Fibroblast of skin of right quadriceps (primary cell): ENCODE measurements at places on chromosomes 5 and 9.

DNA sequence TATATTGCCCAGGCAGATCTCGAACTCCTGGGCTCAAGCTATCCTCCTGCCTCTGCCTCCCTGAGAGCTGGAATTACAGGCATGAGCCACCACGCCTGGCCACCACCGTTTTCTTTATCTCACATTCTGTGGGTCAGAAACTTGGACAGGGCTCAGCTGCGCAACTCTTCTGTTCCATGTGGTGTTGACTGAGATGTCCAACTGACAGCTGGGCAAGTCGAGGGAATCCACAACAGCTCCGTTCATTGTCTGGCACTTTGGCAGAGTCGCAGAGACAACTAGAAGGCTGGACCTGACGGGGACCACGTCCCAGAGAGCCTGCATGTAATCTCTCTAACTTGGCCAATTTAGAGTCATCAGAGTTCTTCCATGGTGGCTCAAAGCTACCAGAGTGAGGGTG, 36.2 kb upstream of the AOPEP start:
- DNase-seq = no peak

- DNase-seq = no peak
These were observed 642.4 kb upstream of the C9orf72 start for GRCh38 chr9:28215536-28216299.

GRCh38 chr5:38104497-38105230, 153.7 kb upstream of the EGFLAM start:
- no peak for DNase-seq

DNA sequence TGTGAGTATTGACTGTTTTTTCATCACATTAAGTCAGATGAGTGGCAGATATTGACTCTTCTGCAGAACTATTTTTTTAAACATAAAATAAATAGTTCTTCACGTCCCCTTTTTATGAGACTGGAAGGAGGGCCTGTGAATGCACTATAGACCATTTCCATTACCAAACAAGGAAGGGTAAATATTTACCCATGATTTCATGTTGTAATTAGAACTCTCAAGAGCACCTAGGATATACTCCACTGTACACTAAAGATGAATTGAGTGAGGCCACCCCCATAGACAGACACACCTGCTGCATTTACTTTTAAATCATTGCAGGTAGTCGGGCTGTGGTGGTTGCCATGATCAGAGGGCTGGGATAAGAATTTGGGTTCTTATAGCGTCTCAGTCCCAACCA, 22.6 kb downstream of the SLC36A1 start:
- DNase-seq = no peak

DNA sequence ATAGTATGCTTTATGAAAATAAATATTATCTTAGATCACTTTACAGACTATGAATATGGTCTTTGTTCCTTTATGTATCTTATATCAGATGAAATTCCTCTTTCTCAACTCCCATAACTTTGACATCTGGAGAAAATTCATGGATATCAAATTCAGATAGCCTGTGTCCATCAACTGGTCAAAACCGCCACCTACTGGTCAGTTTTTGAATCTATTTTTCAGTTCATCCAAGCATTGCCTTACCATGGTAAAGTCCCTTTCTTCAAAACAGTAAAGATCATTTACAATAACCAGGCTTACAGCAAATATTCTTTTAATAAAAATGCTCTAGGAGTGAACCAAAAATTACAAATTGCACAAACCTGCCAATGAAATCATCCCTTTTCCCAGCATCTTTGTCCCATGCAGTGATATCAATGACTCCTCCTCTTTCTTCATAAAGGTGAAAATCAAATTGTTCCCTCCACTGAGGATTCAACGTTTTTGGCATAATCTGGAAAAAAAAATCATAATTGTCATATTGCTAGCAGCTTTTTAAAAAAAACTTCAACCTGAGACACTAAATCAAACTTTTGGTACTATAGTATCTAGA, 290.5 kb downstream of the SLF1 start:
- DNase-seq = peak; percentile 37

DNA sequence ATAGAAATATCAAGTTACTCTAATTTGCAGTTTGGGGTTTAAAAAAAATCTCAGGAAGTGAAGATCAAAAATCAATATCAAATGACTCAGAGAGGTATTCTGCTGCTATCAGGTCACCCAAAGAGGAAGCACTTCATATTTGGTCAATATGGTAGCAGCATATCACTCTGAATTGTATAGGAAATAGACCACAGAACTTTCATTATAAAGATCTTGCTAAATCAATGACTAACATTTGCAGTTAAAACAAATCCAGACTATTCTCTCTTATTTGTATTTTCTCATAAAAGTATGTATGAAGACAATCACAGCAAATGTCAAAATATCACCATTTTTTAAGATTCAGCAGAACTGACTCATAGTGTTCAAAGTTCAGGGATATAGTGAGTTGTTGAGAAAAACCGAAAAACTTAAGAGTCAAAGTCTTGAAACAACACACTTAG, 105.8 kb upstream of the PCSK1 start:
- DNase-seq = peak; percentile 41

DNA sequence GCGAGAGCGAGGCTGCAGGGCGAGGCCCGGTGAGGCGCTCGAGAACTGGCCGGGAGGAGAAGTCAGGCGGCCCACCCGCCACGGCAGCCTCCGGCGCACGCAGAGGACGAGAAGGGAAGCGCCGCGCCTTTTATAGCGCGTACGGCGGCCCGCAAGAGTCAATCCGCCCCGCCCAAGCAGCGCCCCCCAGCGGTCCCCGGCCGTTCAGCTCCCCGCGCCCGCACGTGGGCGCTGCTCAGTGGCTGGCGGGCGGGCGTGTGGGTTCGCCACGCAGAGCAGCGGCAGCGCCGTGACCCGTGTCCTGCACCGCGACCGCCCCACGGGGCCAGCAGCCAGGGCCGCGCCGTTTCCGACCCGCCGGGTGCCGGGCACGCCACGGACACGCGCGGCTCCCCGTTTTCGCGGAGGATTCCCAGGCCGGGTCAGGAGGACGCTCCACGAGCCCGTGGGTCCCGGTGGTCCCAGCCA, 14.6 kb downstream of the LCN10 start:
- DNase-seq = peak; percentile 89

- no peak for DNase-seq
These were observed 151.8 kb upstream of the RUSC2 start for GRCh38 chr9:35338086-35338485.

DNA sequence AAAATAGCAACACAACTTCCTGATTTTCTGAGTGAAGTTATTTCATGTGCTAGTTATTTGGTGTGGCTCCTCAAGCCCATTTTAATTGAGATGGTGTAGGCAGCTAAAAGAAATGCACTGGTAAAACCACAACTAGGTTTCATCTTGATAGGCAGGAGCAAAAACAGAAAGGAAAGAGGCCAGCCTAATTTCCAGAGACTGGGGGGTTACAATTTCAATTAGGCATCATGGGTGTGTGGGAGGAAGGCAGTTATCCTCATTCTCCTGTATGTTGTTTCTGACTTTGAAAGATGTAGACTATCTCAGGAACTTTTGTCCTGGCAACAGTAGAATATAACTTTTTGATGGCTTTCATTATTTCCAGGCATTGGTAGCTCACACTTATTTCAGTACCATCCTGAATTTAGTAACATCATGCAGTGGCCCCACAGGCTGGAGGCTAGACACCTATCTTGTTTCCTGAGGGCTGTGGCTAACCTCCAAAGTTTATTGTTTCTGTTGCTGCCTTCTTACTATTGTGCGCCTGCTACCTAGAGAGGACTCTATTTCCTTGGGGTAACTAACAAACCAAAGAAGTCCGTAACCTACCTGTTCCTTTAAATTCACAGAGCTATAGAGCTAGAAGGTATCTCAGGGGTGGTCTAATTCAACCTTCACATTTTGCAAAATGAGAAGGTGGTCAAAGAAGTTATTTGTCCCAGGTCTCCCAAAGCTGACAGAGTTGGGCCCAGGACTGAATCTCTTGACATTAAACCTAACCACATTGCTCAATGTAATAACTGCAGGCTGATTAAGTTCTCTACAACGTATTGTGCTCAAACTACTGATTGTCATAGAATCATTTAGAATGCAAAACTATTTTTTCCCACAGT, 42.4 kb downstream of the FYB1 start:
- no peak for DNase-seq

- DNase-seq = peak; percentile 69
These were observed 52.4 kb downstream of the FBXW11 start for GRCh38 chr5:171953860-171954701.

- no peak for DNase-seq
These were observed 15.4 kb upstream of the VPS13A start for GRCh38 chr9:77161966-77162365.

DNA sequence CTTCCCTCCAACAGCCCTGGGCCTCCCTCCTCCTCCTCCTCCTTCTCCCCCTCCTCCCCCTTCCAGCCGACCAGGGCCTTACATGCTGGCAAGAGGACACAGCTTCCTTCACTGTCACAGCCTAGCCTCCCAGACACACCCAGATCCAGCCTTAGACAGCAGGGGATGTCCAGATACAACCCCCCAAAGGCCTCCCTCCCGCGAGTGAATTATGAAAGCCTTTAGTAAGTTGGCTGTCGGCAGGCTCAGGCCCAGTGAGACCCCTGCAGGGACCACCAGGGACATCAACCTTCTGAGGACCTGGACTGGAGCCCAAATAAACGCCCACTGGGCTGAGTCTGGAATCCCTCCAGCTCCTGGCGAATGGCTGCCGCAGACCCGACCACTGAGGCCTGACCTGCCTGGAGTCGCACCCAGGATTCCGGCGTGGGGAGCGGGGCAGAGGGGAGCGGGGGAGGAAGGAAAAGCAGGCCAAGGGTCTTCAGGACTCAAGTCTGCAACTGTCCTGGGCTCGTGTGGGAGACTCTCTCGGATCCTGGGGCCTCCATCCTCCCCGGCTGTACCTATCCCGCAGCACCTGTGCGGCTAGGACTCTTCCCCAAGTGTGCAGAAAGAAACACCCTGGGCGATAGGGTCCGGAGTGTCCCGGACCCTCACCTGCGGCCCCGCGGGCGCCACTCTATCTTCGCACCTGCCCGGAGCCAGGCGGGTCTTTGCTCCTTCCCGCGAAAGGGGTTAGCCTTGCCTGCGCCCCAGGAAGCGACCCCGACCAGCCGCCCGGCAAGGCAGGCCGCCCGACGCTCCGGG, 705 bp downstream of the SEPTIN8 start:
- peak; percentile 51 for DNase-seq

DNA sequence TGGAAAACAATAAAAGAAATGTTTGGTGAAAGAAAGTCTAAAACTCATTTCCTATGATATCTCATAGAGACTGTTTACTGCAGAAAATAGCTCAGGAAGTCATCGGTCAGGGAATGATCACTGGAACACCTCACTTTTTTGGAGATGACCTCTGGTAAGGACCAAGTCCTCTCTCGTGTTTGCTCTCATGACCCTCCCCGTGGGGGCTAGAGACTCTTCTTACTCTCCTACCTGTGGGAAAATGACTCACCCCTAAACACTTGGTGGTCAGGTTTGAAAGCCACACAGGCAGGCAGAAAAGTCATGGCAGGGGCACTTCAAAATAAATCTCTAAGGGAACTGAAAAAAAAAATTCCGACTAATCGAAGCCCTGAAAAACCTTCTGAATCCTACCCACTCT, 48.2 kb downstream of the FAM240B start:
- DNase-seq = no peak

- no peak for DNase-seq
These were observed 163.0 kb upstream of the PUM3 start for GRCh38 chr9:3006851-3007250.

DNA sequence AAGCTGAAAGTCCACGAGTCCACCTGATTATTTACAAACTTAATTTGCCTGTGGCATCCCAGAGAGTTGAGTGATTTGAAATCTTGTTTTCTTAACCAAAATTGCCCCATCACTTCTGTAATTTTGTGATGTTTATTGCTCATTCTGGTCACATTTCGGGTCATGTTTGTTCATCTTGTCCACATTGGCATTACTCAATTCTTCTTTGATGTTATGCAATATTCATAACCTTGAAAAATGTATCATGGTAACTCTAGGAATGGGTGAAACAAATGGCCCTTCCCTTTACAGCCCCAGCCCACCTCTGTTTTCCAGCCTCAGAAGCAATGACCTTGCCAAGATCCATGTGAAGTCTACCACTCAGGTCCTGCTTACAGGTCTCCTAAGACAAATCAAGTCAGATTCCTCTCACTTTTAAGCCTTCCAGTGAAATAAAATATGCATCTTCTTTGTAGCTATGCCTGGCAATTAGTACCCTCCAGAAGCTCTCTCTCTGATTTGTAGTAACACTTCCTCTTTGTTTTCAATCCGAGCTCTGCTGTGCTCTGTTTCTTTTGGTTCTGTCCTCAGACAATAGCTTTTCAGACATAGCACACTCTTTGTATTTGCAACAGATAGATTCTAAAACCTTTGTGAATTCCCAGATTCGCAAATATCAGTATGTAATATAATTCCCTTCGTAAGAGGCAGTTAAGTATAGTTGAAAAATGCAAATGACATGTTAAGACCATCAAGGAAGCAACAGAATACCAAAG, 330.3 kb upstream of the IRX1 start:
- DNase-seq = no peak

DNA sequence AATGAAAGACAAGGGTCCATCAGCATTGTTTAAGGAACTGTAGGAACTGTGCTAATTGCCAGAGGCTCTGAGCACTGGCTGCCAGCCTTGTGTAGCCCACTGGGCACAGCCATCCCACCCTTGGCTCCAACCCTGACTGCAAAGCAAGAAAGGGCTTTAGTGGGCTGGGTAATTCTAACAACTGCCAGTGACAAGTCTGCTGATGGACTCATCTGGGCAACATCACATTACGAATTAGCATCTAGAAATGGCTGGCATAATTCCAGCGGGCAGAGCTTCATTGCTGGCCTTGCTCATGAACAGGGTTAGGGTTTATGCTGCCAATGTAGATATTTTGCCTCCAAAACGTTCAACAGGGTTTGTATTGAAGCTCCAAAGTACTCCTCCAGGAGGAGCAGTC, 326.9 kb downstream of the ARHGEF28 start:
- DNase-seq = no peak

- DNase-seq = peak; percentile 37
These were observed 5.8 kb upstream of the ACTBL2 start for GRCh38 chr5:57488215-57488955.

GRCh38 chr5:166860426-166860825, 1431.0 kb upstream of the WWC1 start:
- DNase-seq = no peak

DNA sequence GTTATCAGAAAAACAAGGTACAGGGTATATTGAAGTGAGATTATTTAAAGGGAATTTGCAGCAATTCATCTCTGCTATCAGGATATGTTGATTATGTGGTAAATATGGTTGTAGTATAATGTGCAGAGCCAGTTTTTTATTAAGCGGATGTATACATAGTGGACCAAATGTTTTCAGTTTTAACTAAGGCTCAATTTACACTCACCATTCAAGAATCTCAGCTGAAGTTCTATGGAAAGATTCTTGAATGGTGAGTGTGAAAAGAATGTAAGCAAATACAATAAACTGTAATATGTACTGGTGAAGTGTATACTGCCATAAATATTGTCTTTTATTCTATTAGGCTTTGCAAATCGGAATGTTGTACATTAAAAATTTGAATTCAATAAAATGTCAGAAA, 895.9 kb upstream of the CDH10 start:
- peak; percentile 35 for DNase-seq

- no peak for DNase-seq
These were observed 91.3 kb downstream of the SYK start for GRCh38 chr9:90892918-90893317.
